NCI-H446 treated with DMSO at 0.1 percent for 48 hours (cell line): ENCODE measurements at places on chromosomes 1 and 21.

DNA sequence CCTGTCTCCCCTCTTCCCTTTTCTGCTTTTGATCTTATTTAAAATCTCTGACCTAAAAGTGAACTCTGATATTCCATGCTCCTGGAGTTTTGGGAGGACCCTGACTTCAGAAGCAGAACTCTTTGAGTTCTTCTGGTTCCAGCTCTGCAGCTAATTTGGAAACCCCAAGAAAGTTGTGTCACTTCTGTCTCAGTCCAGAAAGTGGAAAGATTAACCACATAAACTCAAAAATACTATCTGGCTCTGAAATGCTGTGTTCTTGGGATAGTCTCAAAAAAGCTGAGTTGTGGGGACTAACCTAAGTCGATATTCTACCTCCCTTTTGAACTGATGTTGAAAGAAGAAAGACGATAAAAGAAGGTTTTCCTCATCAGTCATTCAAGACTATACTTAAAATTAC, 59.8 kb downstream of the ITPKB start:
- DNase-seq = no peak

GRCh38 chr1:71521655-71522264, 440.9 kb upstream of the ZRANB2 start:
- peak; percentile 63 for DNase-seq

DNA sequence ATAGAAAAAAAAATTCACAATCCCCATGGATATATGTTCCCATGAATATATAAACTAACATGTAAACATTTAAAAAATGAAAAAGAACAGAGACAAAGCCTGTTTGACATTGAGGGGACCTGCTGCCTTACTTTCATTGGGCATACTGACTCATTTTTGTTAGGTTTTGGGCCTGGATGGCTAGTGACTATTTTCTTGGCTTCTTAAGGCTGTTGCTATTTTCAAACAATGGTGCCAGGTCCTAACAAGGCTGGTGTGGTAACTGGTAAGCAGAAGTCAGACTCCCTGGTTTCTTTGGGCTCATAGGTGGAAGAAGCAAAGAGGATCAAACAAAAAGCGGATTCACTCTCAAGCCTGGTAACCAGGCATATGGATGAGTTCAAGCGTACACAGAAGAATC, 51.0 kb downstream of the LAMC2 start:
- DNase-seq = no peak

DNA sequence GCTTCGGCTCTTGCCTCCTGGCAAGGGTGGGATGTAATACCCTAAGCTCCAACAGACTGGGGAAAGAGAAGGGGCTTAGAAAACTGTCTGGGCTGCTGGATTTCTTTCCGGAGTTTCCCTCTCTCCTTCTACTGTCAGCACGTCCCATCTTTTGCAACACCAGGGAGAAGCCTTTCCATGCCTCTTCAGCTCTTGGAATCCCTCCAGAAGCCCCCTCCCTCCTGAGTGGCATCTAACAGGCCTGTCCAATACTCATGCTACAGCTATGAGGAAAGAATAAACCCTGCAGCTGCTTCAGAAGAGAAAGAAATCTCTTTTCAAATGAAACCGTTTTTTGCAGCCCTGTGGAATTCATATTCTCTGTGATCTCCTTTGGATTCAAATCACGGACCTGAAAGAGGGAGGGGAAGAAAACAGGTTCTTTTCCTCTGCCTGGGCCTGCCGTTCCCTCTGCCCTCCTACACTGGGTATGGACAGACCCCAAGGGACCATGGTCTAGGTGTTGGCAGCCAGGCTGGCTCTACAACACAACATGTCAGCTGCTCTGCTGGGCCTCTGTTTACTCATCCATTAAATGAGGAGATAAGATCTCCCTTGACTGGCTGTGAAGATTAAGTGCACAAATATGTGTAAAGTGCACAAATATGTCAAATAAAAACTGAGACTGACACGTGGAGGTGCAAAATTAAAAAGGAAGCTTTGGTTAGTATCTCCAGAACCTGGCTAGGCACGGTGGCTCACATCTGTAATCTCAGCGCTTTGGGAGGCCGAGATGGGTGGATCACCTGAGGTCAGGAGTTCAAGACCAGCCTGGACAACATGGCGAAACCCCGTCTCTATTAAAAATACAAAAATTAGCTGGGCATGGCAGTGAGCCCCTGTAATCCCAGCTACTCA, 6.0 kb upstream of the CAPN2 start:
- DNase-seq = peak; percentile 80

GRCh38 chr1:86273066-86273465, 116.5 kb upstream of the COL24A1 start:
- no peak for DNase-seq

DNA sequence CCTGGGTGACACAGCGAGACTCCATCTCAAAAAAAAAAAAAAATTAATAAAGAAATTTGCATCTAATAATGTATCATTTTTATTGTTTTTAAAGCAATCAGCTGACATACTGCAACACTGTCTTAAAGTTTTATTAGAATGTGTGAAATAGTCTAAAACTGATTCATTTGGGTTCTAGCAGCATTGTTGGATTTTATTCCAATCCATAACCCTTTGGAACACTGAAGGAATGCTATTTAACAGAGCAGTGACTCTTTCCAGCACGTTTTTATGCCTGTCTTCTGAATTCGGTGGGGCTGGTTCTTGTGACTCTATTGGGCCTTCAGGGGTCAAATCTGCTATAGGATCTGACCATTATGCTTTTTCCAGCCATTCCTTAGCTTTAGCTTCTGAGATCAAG, 18.2 kb upstream of the FMO4 start:
- no peak for DNase-seq

DNA sequence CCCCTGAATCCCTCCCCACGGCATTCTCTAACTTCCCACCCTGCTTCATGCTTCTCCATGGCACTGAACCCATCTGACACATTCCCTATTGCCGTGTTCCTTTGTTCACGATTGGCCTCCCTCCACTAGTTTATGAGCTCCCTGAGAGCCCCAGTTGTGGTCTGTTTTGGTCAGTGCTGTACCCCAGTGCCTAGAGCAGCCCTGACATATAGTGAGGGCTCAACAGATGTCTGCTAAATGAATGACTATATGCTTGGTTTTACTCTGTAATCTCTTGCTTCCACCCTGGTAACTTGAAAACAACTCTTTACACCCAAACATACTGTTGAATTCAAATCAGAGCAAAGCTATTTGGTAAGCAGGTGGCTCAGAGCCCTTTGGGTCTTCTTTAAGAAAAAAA, 171.1 kb upstream of the EDN2 start:
- no peak for DNase-seq

DNA sequence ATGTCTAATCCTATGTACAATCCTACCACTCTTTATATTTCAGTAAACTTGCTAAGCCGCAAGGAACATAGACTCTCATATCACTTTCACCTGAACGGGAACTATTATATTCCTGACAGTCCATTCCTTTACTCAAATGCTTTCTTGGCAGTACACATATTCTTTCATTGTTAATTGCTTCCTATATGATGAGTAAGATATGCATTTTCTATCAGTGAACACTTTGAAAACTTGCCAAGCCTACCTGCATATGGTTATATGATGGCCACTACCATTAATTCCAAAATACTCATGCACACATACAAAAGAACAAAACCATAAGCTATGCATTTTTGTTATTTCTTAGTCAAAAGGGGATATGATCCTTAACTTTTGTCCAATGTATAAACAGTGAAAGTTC, 341.5 kb downstream of the VAV3 start:
- DNase-seq = no peak

GRCh38 chr1:204974327-204974726, 68.7 kb upstream of the CNTN2 start:
- no peak for DNase-seq

DNA sequence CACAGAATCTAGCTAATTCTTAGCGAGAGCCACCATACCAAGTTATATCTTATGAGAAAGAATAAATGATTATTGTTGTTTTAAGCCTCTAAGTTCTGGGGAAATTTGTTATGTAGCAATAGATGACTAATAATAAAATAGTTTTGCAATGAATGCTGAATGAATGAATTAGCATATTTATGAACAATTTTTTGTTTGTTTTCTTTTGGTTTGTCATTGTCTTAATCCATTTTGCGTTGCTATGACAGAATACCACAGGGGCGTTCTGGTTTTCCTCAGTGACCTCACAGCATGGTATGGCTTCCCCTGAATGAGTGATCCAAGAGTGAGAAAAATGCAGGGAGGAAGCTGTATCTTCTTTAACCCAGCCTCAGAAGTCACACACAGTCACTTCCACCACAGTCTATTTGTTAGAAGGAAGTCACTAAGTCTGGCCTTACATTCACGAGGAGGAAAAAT, 53.8 kb upstream of the HPDL start:
- no peak for DNase-seq

DNA sequence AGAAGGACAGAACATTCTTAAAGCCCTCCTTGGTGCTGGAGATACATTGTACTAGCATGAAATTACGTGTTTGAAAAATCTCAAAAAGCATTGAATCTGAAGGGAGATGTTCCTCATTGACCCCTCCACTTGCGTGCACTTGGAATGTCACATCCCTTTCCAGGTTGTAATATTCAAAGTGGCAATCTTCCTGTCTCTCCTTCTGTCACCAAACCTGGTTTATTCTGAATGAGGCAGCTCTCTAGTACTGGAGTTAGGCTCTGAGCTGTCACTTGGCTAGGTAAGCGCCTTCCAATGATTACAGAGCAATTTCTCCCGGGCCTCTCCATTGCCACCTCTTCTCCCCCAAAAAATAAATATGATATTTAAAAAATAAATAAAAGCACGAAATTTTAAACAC, 855 bp downstream of the DSCAM start:
- DNase-seq = no peak

- DNase-seq = no peak
Observed at GRCh38 chr21:41859297-41859980, 19.7 kb downstream of the PRDM15 start.

- no peak for DNase-seq
Observed at GRCh38 chr1:20137604-20138003, 1.5 kb upstream of the PLA2G2F start.

- DNase-seq = no peak
Observed at GRCh38 chr1:57844382-57844980, 420.6 kb upstream of the DAB1 start.
